ENCODE measurements at places on chromosomes 13 and 19.

DNA sequence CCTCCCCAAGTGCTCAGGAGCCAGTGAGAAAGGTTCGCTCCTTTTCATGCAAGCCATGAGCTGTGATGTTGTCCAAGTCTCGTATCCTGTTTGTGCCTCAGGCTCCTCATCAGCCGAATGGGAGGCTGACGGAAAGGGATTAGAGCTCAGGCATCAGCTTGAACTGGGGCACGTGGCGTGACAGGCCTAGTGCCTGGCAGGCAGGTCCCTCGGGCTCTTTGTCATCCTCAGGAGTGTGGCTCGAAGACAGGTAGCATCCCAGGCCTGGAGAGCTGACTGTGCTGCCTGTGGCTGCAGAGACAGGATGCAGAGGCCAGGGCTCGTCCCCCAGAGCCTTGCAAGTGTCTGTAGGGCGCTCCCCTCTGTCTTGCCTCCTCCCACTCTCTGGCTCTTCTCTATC, 38.5 kb downstream of the DNM2 start:
- no peak for DNase-seq

DNA sequence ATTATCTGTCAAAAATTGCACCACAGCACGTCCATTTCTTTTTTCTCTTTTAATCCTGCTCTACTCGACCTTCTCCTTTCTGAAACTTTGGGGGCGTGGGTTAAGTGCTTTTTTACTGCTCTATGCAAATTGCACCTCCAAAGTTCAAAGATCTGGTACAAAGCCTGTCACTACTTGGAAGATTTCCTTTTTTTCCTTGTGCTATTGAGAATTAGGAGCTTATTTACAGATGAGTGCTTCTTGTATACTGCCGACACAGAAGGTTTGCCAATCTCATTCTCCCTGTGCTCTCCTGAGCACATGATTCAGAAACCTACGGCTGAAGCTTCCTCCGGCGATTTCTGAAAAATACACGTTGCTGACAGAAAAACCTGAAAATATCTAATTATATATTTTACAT, 94.8 kb downstream of the TEX29 start:
- DNase-seq, result no peak

- no peak for DNase-seq
These were observed 2.8 kb downstream of the HIPK4 start for GRCh38 chr19:40387155-40387554.

DNA sequence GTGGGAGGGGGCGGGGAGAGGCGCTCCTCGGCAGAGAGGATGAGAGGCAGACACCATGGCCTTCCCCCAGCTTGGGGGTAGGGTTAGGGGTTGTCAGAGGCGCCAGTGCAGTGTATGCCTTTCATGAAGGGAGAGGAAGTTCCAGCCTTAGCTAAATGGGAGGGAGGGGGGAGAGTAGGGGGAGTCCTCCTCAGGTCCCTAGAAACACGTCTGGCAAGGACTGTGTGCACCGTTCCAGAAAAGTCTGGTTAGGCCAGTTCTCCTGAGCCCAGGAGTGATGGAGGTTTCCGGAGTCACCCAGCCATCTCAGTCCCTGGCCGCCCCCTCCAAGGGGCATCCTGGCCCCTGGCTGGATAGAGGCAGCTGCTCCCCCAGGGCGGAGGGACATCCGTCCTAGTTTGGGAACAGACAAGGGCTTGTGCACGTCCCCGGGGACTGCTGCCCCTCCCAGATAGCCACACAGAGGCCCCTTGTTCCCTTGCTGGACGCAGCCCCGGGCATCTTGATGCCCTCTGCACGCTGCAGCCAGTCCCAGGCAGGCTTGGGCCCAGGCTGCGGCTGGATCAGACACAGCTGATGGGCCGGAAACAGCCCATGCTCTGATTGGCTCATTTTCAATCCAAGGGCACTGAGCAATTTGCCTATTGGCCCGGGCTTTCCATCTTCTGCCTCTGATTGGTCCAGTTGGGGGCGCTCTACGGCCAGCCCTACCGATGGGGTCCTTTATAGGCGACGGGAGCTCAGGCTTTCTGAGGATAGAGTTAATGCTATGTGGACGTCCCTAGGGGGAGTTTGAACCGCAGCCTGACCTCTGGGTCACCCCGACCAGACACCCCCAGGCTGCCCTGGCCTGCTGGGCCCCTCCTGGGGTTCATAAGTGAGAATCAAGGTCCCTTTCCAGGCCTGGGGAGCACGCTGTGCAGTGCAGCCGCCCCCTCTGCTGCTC, 3.8 kb downstream of the S1PR2 start:
- no peak for DNase-seq

- no peak for DNase-seq
These were observed 5.3 kb upstream of the GPR183 start for GRCh38 chr13:99312493-99312883.

DNA sequence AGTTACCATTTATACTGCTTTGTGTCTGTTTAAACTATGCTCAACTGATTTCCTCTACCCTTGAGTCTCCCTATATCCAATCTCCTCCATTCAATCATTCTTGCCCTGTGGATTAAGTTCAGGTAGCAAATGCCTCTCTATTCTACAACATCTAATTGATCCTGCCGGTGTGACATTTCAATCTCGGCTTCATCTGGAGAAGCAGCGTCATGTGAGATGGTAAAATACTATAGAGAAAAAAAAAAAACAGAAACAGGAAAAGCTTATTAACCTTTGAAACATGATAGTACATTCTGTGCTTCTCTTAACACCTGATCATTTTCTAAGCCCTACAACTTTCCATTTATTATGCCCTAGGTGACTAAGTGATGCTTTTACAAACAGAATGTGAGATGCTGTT, 89.4 kb downstream of the KCTD12 start:
- DNase-seq, result no peak

DNA sequence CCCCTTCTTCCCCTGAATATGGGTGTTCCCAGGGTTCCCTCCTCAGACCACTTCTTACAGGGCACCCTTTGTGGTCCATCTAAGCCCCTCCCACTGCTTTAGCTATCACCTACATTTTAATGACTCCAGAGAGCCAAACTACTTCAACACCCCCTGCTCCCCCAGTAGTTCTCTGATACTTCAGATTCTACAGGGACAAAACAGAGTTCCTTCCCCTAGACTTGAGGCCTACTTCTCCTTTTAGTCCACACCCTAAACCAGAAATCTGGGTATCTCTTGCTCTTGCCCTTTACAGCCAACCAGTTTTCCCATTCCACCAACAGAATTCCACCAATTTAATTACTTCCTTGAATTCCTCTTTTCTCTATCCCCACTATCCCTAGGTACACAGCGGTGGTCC, 107.2 kb downstream of the KCNRG start:
- DNase-seq, result no peak

DNA sequence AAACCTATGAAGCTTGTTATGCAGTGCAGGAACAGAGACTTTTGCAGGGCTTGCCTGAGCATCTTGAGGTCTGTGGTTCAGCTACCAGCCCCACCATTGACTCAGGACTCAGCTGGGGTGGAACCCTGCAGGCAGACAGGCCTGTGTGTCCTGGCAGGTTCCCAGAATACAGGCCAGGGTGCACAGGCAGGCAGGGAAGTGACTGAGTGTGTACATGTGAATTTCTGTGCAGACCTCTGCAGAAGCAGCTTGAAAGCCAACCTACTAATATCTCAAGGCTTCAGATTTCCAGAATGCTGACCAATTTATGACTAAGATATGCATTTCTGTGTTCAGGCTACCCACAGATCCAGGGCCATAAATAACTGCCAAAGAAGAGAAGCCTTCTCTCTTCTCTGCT, 254.4 kb downstream of the DLEU7 start:
- DNase-seq, result no peak

DNA sequence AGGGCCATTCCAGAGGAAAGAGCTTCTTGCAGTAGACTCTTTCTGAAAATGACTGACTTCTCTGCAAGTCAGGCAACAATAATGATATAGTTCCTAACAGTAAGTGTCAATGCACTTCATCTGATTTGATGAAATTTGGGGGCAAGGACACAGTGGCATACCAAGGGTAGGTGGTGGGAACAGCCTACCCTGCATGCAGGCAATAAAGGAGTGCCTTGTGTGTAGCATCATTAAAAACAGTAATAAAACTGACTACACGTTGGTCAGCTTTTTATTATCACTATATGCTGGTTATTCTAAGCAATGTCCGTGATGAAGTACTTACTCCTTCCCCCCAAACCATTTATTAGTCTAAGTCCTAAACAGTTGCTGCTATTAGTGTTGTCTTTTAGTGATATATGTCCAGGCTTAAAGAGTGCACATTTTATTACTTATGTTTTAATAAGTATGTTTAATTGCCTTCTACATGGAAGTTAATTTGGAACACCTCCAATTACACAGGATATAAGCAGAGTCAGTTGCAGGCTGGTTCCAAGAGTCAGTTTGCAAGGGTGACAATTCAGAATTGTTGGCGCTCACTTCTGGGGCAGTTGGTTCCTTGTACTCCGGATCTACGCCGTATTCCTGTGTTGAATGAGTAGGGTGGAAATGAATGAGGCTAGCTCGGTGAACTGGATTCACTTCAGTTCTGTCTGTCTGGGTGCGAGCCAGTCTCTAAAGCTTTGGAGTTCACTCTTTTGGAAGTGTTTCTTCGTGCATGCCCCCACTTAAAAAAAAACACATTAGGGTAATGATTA, 84.0 kb downstream of the RGCC start:
- DNase-seq, result no peak

Data from HEK293T (cell line).